ENCODE measurements at places on chromosomes 13 and 19.
A peak's percentile ranks its signal among the peaks of the same experiment; 100 is the strongest.

- no peak for DNase-seq
Observed at GRCh38 chr13:38228322-38228721, 121.3 kb upstream of the UFM1 start.

- no peak for DNase-seq
Observed at GRCh38 chr13:71712988-71713653, 153.9 kb downstream of the DACH1 start.

- DNase-seq: no peak
Observed at GRCh38 chr19:34589730-34590129, 87.2 kb downstream of the SCGB2B2 start.

- no peak for DNase-seq
Observed at GRCh38 chr19:44111910-44112463, 1.2 kb upstream of the ZNF225 start.

DNA sequence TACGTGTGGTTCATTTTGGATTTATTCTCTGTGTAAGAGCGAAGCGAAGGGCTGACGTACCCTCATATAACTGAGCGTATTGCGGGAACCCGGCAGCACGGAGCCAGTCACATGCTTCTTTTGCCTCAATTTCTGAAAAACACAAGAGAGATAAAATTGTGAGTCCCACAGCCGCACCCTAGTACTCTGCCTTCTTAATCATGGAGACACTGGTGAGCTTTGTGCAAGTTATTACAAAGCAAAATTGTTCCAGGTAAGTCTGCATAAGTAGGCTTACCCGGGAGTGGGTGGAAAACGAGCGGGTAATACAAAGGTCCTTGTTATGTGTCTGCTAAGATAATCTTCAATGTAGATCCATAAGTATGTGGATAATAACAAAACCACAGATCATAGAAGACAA lies 118.1 kb downstream of the STARD13 start:
- DNase-seq: no peak

DNA sequence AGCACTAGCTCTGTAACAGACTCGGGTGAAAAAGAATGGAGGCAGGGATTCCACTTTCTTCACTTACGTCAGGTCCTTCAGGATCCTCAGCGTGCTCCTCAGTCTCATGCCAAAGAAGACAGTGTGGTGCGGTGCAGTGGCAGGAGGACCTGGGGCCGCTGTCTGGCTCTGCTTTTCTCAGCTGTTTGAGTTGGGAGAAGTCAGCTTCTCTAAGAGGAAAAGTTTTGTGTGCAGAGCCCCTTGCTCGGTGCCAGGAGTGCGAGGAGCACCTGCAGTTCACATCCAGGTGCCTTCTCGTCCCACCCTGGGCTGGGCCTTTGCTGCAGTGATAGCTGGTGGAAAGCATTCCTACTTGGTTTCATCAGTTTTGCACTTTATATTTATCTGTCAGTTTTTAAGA lies 77.9 kb upstream of the TEX29 start:
- no peak for DNase-seq

DNA sequence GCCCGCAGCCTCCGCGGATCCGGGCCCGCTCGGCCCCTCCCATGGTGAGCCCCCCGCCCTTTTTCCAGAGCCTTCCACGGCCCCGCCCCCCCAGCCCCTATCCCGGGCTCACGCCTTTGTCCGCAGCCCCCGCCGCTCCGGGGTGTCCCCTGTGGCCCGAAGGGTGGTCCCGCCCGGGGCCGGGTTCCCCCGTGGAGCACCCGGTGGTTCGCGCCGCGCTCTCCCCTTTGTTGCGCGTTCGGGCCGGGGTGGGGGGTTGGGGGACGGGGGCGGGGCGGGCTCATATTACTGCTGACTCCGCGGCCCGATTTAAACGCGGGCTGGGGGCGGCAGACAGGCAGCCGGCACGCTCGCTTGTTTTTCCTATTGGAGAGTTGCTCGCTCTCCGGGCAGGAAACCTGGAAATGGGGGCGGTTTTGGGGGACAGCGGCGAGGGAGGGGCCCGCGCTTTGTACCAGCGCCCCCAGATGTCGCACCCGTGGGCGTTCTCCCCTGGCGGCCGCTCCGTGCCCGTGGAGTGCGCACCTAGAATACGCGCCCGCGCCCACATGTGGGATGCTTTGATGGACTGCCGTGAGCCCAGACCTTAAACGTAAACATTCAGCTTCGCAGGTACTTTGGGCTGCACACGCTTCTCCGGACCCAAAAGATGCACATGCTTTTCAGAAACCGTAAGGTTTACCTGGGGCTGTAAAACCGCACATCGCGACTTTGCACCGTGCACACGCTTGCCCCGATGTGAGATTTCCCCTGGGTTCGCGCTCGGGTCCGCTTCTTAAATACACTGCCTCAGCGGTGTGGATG lies 699 bp downstream of the PTOV1 start:
- DNase-seq: peak; percentile 26

DNA sequence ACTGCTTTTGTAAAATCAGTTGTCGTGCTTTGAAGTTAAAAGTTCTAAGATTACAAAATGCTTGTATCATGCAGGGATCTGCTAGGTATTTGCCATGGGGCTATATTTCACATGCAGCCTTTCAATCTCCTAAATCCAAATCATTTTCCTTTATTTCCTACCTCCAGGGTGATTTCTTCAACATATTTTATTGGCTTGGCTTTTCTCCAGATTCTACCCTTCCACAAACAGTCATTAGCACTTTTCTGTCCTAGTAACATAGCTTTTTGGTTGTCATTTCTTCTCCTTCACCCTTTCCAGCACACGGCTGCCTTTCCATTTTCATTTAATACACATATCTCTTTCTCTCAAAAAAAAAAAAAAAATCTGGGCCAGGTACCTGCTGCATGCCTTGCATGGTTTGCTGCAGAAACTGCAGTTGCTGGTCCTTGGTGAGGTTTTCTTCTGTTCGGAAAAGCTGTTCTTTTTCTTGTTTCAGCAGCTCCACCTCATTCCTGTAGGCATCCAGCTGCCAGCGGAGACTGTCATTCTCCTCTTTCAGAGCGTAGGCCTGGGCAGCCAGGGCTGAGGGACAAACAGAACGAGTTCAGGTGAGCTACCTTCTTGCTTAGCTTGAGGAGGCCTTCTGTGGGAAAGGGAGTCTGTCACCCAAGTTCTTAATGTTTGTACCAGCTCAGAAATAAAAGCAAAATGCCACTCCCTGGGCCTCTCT lies 274.7 kb downstream of the DNAJC15 start:
- DNase-seq: no peak
